Left ventricle myocardium superior (tissue), 1 donor: ENCODE measurements at places on chromosomes 3 and 15. TPM values are rescaled to one million over a fixed set of nuclear protein-coding genes. Genes with fewer than 3 reads are reported as not detected.

- no peak for DNase-seq
Observed at GRCh38 chr3:144622845-144623244, 651.2 kb downstream of the DIPK2A start.

- DNase-seq = no peak
Observed at GRCh38 chr3:82000773-82001172, 239.3 kb upstream of the GBE1 start.

GRCh38 chr3:128914966-128915645 is 35.7 kb downstream of the ACAD9 start:
- no peak for DNase-seq

GRCh38 chr3:61565569-61565968 is 4.2 kb downstream of the PTPRG start:
- DNase-seq = no peak

- no peak for DNase-seq
Observed at GRCh38 chr3:98557324-98558010, 25.7 kb downstream of the GPR15 start.

The MRPS22 gene
- 87.3 TPM for total RNA-seq

The PRRT3 gene
- 0.35 TPM for total RNA-seq

The CCDC54 gene
- total RNA-seq = not detected
